ENCODE measurements at places on chromosomes 4 and X.

- DNase-seq, result no peak
Measured at GRCh38 chr4:153799694-153800074, 10.8 kb upstream of the SFRP2 start.

DNA sequence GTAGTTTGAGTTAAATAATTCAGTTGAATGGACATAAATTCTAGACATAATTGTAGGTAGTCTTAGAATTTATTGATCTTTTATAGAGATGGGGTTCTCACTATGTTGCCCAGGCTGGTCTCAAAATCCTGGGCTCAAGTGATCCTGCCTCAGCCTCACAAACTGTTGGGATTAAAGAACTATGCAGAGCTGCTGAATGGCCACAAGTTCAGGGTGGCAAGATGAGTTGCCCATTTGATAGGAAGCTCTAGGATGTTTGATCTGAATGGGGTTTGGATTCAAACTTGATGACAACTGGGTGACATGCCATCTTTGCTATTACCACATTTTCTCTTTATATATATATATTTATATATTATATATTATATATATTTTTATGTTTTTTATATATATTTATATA, 3.6 kb downstream of the RPL36A start:
- DNase-seq, result no peak

- no peak for DNase-seq
Measured at GRCh38 chr4:40736910-40737309, 12.8 kb upstream of the NSUN7 start.

DNA sequence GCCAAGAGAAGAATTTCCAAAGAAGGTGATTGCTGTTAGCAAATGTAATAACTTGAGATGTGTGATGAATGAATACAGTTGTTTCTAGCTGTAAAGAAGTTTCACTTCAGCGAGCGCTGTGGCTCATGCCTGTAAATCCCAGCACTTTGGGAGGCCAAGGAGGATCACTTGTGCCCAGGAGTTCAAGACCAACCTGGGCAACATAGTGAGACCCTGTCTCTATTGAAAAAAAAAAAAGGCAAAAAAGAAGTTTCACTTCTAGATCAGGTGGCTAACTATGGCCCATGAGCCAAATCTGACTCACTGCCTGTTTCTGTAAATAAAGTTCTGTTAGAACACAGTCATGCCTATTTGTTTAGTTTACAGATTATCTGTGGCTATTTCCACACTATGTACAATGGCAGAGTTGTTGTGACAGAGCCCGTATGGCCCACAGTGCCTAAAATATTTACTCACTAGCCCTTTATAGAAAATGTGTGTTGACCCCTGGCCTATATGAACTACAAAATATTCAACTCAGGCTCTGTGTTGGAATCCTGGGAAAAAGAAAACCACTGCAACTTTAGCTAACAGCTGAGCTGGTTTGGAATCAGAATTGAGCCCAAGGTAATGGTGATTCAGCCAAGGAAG, 54.1 kb upstream of the PRPS1 start:
- no peak for DNase-seq

DNA sequence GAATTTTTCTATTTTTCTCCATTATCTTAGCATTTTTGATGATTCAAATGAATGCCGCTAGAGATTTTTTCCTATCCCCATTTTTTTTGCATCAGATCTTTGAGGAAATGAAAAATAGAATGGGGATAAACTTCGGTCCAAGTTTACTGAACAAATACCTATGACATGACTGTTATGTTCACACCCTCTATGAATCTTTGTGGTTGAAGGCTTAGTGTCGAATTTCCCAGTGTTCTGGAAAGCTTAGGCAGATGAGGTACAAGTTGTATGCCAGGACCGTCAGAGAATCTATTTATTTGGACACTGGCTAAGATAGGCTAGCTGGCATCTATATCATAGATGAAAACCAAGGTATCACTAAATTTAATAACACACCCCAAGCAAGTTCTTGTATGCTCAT, 123.4 kb downstream of the SPCS3 start:
- DNase-seq, result no peak
